GDM1 (cell line): ENCODE measurements at places on chromosomes 2 and 18.
A peak's percentile ranks its signal among the peaks of the same experiment; 100 is the strongest.

- DNase-seq: no peak
These were observed 39.4 kb downstream of the MAP2 start for GRCh38 chr2:209463226-209463625.

GRCh38 chr18:8177330-8178016, 431.8 kb upstream of the RAB12 start:
- DNase-seq: no peak

- DNase-seq: peak; percentile 84
These were observed 3.1 kb upstream of the MOB1A start for GRCh38 chr2:74181739-74182138.

- no peak for DNase-seq
These were observed 9.3 kb downstream of the L3MBTL4 start for GRCh38 chr18:6405237-6406074.

DNA sequence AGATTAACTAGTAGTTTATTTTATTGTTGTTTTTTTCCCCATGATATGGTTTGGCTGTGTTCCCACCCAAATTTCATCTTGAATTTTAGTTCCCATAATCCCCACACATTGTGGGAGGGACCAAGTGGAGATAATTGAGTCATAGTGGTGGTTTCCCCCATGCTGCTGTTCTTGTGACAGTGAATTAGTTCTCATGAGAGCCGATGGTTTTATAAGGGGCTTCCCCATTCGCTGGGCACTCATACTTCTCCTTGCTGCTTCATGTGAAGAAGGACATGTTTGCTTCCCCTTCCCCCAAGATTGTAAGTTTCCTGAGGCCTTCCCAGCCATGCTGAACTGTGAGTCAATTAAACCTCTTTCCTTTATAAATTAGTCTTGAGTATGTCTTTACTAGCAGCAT, 36.5 kb downstream of the GALNT14 start:
- DNase-seq: no peak

- DNase-seq: no peak
These were observed 121.2 kb downstream of the MTCL1 start for GRCh38 chr18:8826514-8826913.

GRCh38 chr2:33081691-33082090, 134.9 kb downstream of the LTBP1 start:
- DNase-seq: peak; percentile 1

- no peak for DNase-seq
These were observed 162.5 kb upstream of the EPAS1 start for GRCh38 chr2:46134531-46135227.

DNA sequence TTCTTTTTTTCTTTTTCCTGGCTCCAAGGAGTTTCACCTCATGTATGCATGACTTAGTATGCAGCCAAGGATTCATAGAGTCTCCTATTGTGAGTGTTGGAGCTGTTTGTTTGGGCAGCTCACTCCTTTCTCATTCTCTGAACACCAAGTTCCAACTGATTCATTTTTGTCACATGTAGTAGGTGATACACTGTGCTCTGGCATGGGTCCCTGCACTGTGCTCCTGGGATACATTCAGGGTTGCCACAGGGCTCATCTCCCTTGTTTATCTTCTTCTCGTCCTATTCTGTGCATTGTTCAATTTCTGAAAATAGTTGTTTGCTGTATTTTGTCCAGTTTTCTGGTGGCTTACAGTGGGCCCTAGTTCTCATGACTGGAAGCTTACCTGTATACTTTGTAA, 96.8 kb downstream of the ZNF407 start:
- no peak for DNase-seq

DNA sequence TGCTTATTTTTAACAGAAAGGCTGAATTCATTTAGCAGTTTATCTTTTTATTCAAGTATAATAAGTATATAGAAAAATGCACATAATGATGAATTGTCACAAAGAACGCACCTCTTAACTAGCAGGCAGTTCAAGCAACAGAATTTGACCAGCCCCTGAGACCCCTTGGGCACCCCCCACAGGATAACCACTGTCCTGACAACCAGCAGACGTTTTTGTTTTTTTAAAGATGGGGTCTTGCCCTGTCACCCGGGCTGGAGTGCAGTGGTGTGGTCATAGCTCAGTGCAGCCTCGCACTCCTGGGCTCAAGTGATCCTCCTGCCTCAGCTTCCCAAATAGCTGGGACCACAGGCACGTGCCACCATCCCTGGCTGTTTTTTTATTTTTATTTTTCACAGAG, 14.0 kb downstream of the PRELID3A start:
- no peak for DNase-seq

DNA sequence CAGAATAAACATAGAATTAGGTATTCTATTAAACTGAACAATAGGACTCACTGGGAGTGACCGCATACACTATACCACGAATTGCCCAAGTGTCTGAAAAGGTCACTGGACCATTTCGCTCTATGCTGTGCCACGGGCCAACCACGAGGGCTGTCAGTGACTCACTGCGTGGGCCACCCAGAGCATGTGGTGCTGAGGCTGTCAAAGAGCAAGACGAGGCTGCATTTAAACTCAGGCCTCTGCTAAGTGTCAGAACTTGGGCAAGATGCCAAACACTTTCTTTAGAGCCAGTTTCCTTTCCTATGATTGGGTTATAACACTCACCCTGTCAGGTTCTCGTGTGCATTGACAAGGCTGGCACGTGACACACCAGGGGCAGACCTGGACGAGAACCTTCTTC, 97.5 kb downstream of the SH3YL1 start:
- DNase-seq: no peak

DNA sequence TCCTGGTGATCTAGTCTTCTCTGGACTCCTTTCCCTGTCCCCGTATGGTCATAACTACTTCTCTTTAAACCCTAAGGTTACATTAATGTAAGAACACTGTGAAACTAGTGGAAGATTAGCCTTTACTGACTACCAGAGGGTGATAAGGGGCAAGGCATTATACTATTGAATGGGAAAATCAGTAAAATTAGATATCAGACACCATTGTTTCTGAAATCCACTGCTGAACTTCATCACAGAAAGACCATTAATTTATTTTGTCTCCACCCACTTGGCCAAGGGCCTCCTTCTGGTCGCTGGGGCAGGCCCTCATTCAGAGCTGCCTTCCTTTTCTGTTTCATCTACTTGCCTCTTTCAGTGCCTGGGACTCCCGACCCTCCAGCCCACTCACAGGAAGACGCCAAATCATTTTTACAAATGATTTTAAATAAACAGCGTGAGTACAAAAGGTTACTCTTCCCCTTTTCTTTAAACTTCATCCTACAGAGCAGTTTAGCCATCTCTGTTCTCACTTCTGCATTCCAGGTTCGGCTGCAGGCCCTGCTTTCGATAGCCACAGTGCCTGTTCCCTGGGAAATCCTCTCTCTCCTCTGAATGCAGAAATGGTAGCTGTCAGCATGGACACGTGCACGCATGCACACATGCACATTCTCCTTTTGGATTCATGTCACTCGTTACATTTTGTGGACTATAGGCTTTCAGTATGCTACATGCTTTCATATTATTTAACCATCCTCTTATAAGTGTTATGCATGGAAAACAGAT, 70.3 kb upstream of the DOCK10 start:
- DNase-seq: no peak

GRCh38 chr2:58700591-58700990, 459.5 kb upstream of the FANCL start:
- DNase-seq: no peak

DNA sequence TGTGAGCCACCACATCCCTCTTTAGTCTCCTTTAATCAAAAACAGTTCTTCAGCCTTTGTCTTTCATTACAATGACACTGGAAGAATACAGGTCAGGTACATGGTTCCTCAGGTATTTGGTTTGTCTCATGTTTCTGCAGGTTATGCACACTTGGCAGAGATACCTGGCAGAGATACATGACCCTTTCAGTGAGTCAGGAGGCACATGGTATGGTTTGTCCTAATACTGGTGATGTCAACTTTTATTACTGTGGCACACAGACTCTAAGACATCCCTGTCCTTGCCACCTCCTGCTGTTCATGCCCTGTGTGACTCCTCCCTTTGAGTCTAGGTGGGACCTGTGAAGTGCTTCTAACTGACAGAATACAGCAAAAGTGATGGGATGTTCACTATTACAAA, 58.4 kb downstream of the SPIRE1 start:
- DNase-seq: no peak

DNA sequence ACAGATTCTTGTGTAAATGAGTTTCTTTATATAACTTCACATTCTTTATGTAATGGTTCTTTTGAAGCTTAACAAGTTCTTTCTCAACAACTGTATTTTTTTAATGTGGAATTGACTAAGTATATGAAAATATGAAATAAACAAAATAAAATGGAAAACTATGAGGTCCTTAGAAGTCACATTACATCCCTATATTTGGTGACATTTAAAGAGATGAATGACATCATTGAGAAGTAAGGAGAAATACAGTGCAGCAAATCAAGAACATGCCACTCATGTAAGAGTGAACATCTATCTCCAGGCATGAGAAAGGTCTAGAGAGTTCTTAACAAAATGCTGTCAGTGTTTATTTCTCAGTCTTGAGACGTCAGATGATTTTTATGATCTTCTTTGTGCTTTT, 39.0 kb upstream of the AAK1 start:
- DNase-seq: no peak

DNA sequence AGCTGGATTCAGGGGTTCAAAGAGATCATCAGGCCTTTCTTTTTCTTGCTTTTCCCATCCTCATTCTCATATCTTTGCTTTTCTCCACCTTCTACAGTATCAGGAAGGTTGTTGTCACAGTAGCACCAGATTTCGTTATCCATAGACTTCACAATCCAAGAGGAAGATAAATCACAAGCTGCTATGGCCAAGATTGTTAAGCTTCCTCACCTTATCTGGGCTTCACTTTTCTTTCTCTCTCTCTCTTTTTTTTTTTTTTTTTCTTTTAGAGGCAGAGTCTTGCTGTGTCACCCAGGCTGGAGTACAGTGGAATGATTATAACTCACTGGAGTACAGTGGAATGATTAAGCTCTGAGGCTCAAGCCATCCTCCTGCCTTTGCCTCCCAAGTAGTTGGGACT, 93.5 kb downstream of the TTC27 start:
- DNase-seq: no peak

DNA sequence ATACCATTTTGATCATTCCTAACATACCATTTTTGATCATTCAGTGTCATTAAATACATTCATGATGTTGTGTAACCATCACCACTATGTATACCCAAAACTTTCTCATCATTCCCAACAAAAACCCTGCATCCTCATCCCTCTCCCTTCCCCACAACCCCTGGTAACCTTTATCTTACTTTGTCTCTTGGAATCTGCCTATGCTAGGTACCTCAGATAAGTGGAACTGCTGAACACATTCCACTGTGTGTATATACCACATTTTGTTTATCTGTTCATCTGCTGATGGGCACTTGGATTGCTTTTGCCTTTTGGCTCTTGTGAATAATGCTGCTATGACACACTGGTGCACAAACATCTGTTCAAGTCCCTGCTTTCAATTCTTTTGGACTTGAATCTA, 83.8 kb upstream of the TFCP2L1 start:
- no peak for DNase-seq

- no peak for DNase-seq
These were observed 91.6 kb downstream of the NCK2 start for GRCh38 chr2:105836341-105836740.

DNA sequence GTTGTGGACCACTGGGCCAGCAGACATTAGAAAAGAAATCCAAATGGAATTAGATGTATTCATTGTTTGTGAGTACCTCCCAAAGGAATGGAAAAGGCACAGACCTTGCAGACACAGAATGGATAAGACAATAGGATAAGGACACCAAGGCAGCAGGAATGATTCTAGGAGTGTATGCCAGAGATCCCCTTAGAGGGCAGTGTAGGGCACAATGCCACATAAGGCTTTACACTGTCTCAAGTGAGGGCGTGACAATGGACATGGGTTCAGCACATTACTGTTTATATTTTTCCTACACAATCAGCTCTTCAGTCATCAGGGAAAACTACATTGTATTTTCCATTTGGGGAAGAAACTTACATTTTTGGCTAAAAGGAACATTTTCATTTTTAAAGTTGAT, 250.9 kb downstream of the PTH2R start:
- DNase-seq: no peak

DNA sequence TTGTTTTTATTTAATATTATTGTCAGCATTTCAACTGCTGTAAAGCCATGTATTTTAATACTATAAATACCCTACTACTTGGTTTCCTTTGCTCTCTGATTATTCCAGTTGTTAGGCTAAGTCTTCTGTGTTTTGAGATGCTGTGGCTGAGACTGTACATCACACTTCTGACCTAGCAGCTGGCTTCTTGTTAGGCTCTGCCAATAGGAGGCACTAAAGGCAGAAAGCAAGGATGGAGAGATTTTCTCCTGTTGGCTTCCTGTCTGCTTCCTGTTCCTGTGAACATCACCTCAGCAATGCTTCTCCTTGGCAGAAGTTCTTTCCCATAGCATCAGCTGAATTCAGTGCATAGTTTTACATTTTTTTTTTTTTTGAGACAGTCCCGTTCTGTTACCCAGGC, 68.3 kb upstream of the YPEL5 start:
- DNase-seq: no peak

DNA sequence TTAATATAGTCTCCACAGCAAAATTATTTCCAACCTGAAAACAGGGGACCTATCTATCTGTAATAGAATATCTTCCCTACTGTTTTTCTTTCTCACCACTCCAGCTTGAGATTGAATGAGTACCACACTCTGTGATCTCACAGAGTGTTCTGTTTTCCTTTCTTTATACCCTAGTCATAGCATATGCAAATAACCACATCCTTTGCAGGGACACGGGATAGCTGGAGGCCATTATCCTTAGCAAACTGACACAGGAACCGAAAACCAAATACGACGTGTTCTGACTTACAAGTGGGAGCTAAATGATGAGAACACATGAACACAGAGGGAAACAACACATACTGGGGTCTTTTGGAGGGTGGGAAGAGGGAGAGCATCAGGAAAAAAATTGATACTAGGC, 224.7 kb downstream of the SLC8A1 start:
- DNase-seq: no peak

GRCh38 chr2:74199275-74199701, 873 bp downstream of the MTHFD2 start:
- DNase-seq: no peak

DNA sequence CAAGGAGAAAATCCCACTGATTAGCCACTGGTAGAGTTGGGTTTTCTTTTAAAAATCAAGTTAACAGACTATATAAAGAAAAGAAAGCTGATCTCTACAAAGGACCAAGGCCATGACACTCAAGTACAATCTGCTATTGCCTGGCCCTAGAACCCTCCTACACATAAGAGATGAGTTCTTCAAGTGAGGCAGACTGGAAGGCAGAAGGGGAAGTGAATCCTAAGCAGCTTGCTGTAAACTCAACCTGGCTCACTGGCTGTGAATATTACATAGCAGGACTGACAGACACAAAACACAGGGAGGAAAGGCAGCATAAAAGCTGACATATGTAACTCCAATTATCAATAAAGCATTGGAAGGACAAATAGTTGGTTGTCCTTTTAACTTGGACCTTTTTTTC, 65.4 kb downstream of the TRIP12 start:
- no peak for DNase-seq

DNA sequence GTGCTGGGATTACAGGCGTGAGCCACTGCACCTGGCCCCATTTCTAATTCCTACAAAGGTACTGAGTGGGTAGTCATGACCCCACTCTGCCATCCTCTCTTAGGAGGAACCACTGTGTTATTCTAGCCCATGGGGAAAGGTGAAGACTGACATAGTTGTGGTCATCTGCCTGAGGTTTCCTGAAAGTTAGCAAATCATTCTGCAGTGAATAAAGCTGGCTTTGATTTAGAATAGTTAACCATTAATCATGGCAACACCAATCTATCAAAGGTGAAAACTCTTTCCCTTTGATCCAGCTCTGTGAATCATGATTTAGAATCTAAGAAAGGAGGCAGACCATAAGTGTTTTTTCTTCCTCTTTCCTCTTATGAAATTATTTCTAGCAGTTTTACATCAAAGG, 50.8 kb downstream of the SUMO1 start:
- no peak for DNase-seq
